ENCODE measurements at places on chromosomes 2 and 18.
A peak's percentile ranks its signal among the peaks of the same experiment; 100 is the strongest.

GRCh38 chr2:178420463-178420999 is 30.4 kb downstream of the PRKRA start:
- peaks cover 4% of the 10 kb centered on the region for H3K36me3 ChIP-seq
- H3K4me3 ChIP-seq, result no peak overlapping the region
- H3K4me1 ChIP-seq, result peaks cover 14% of the 10 kb centered on the region
- no peaks in the 10 kb centered on the region for H3K27me3 ChIP-seq

DNA sequence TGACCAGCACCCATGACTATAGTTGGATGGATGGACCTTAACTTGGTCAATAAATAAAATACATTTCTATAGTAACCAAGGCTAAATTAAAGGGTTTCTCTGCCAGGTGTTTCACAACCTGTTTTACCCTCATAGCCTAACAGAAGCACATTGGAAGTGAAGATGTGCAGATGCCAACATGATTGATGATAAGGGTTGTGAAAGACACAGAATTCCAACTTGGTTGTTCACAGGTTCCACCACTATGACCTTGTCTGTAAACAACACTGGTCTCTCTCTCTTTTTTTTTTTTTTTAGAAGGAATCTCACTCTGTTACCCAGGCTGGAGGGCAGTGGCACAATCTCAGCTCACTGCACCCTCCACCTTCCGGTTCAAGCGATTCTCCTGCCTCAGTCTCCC is 37.5 kb upstream of the PTH2R start:
- no peaks in the 10 kb centered on the region for H3K27me3 ChIP-seq
- no peak overlapping the region for H3K4me3 ChIP-seq
- H3K27ac ChIP-seq, result no peak overlapping the region
- no peaks in the 10 kb centered on the region for H3K4me1 ChIP-seq
- H3K36me3 ChIP-seq, result no peaks in the 10 kb centered on the region

GRCh38 chr2:168926621-168927386 is 25.7 kb downstream of the G6PC2 start:
- no peak overlapping the region for H3K27ac ChIP-seq
- H3K27me3 ChIP-seq, result peaks cover 34% of the 10 kb centered on the region
- H3K36me3 ChIP-seq, result no peaks in the 10 kb centered on the region
- no peak for DNase-seq
- H3K4me1 ChIP-seq, result no peaks in the 10 kb centered on the region
- H3K4me3 ChIP-seq, result no peak overlapping the region

- no peaks in the 10 kb centered on the region for H3K36me3 ChIP-seq
- H3K27me3 ChIP-seq, result no peaks in the 10 kb centered on the region
- no peak for DNase-seq
- no peak overlapping the region for H3K4me3 ChIP-seq
Measured at GRCh38 chr2:135471106-135471505, 59.9 kb downstream of the ZRANB3 start.

- no peaks in the 10 kb centered on the region for H3K4me1 ChIP-seq
- H3K27me3 ChIP-seq, result no peaks in the 10 kb centered on the region
- H3K27ac ChIP-seq, result no peak overlapping the region
- no peaks in the 10 kb centered on the region for H3K36me3 ChIP-seq
Measured at GRCh38 chr2:215149060-215149459, 10.6 kb upstream of the ABCA12 start.

DNA sequence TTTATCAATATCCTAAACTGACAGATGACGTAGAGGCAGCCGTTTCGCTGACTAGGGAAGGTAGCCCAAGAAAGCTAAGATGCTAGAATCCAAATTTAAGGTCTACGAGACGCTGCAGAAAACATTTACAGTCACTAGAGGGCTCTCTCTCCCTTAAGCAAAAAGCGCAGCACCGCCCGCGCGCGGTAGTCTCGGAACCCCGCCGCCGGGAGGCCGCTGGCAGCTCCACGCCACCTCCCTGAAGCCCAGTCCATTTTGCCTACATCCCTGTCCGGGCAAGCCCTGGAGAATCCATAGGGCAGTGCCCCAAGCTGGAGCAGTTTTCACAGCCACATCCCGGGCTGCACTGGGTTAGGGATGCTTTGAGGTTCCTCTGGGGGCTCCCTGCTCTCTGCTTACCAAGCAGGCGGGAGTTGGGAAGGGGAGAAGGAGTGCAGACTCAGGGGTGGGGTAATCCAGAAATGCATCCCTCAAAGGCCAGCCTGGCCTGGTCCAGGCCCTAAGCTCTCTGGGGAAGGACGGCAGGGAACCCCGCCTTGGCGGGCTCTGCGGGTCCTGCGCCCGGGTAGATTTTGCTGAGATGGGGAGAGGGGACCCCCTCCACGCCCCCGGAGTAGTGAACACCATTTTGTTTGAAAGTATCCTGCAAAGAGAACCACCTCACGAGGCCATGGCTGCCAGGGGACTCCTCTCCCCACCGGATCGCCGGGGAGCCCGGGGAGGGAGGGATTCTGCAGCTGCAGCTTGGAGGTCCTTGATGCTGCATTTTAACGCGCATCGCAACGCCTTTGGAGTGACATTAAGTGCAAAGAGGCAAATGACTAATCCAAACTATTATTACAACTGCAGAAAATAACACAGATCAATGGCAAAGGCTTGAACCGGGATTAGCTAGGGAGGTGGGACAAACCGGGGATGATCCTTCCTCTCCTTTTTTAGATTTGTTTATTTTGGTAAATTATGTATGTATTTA is 1.3 kb upstream of the DPYSL5 start:
- H3K27ac ChIP-seq, result no peak overlapping the region
- DNase-seq, result peak; percentile 67
- no peaks in the 10 kb centered on the region for H3K36me3 ChIP-seq
- H3K4me3 ChIP-seq, result peak overlapping the region; percentile 46
- H3K27me3 ChIP-seq, result peaks cover 73% of the 10 kb centered on the region
- H3K4me1 ChIP-seq, result peaks cover 11% of the 10 kb centered on the region

DNA sequence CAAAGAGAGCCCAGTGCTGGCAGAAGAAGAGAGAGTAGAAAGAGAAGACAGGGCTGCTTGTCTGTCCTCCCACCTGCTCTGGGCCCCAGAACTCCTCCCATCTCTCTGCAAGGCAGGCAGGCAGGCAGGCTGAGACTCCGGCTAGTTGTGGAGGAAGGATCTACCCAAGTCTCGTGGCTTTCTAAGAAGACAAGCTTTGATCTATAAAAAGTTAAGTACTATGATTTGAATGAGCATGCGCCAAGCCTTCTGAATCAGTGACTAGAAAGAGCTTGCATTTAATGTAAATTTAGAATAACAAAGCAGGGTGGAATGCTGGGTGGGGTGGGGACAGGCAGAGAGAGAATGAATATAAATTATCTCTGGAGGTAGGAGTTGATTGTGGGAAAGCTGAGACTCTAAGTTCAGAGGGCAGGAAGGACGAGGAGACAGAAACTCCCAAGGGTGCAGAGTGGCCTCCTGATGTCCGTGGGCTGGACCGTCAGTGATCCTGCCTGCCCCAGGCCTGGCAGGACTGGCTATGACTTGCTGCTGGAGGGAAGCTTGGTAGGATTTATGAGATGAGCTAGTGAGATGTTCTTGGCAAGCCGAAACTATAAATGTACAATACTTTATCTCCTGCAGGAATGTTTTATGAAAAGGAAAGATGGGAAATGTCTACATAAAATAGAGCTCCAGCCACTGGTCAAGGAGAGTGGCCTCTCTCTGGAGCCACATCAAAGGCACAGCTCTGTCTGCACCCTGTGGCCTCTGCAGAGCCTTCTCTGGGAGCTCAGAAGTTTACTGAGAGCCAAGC is 447.5 kb downstream of the TNS1 start:
- H3K4me1 ChIP-seq, result peaks cover 6% of the 10 kb centered on the region
- H3K36me3 ChIP-seq, result no peaks in the 10 kb centered on the region
- H3K4me3 ChIP-seq, result no peak overlapping the region
- no peak for DNase-seq
- H3K27me3 ChIP-seq, result no peaks in the 10 kb centered on the region

DNA sequence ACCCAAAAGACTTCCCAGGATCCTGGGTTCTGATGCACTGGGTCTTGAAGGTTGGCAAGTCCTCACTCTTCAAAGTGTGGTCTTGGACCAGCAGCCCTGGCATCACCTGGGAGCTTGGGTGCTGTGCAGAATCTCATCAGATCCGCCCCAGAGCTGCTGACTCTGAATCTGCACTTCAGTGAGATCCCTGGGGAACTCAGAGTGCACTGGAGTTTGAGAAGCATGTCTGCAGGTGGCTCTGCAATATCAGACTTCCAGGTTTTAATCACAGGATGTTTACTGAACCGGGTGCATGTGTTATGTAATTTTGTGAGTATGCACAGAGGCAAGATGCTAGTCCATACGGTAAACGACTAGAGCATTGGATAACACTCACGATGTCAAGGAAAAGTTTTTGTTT is 58.0 kb upstream of the BOD1L2 start:
- no peak for DNase-seq
- no peak overlapping the region for H3K4me3 ChIP-seq
- peaks cover 9% of the 10 kb centered on the region for H3K27me3 ChIP-seq
- peaks cover 13% of the 10 kb centered on the region for H3K4me1 ChIP-seq
- H3K36me3 ChIP-seq, result no peaks in the 10 kb centered on the region

- H3K4me3 ChIP-seq, result peak overlapping the region; percentile 67
- H3K27me3 ChIP-seq, result peaks cover 35% of the 10 kb centered on the region
- DNase-seq, result no peak
- no peak overlapping the region for H3K27ac ChIP-seq
Measured at GRCh38 chr2:218323526-218324472, 31.5 kb upstream of the TMBIM1 start.

- H3K27ac ChIP-seq, result no peak overlapping the region
- no peak overlapping the region for H3K4me3 ChIP-seq
- DNase-seq, result no peak
- no peaks in the 10 kb centered on the region for H3K4me1 ChIP-seq
- no peaks in the 10 kb centered on the region for H3K36me3 ChIP-seq
Measured at GRCh38 chr18:2839202-2839601, 7.6 kb upstream of the EMILIN2 start.

GRCh38 chr18:30595942-30596341 is 446.6 kb downstream of the DSC3 start:
- H3K27me3 ChIP-seq, result no peaks in the 10 kb centered on the region
- no peaks in the 10 kb centered on the region for H3K36me3 ChIP-seq
- H3K4me1 ChIP-seq, result no peaks in the 10 kb centered on the region
- no peak overlapping the region for H3K4me3 ChIP-seq
- no peak for DNase-seq

DNA sequence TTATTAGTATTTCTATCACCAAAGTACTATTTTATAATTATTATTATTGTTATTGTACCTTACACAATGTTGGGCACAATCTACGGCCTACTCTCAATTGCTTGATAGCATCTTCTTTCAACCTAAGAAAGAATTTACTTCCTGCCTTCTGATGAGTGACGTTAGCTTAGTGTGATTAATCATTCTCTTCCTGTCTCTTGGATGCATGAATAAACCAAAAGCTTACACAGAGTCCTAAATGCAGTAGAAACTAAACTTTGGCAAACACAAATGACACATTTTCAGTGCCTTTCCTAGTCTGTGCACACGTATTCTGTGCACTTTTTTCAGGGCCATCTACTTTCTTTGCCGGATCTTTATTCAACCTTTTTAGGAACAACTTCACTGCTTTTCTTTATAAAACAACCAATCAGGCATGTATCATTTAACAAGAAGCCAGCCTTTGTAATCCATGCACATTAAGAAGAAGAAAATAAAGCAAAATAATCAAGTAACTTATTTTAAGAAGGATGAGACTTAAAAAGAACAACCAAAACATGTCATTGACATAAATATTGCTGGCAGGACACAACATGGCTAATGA is 19.1 kb downstream of the TRAK2 start:
- H3K4me1 ChIP-seq, result peaks cover 48% of the 10 kb centered on the region
- H3K27me3 ChIP-seq, result no peaks in the 10 kb centered on the region
- no peak for DNase-seq
- H3K4me3 ChIP-seq, result peak overlapping the region; percentile 54
- peaks cover 51% of the 10 kb centered on the region for H3K36me3 ChIP-seq

- H3K27me3 ChIP-seq, result no peaks in the 10 kb centered on the region
- H3K36me3 ChIP-seq, result peaks cover 11% of the 10 kb centered on the region
- peak overlapping the region; percentile 35 for H3K4me3 ChIP-seq
- H3K27ac ChIP-seq, result peak overlapping the region; percentile 66
- DNase-seq, result no peak
- peaks cover 74% of the 10 kb centered on the region for H3K4me1 ChIP-seq
Measured at GRCh38 chr2:101766871-101767739, 69.6 kb downstream of the MAP4K4 start.

Data from activated naive CD4-positive, alpha-beta T cell treated with anti-CD3 and anti-CD28 coated beads, Interleukin-2, amount 10 ng/mL, durations not matched to agents 7 days and 5 days (primary cell).